CD4-positive, alpha-beta T cell treated with Interleukin-12 subunit alpha and Interleukin-12 subunit beta, for 1 hour (primary cell): ENCODE measurements at places on chromosomes 1 and 21.
A peak's percentile ranks its signal among the peaks of the same experiment; 100 is the strongest.

DNA sequence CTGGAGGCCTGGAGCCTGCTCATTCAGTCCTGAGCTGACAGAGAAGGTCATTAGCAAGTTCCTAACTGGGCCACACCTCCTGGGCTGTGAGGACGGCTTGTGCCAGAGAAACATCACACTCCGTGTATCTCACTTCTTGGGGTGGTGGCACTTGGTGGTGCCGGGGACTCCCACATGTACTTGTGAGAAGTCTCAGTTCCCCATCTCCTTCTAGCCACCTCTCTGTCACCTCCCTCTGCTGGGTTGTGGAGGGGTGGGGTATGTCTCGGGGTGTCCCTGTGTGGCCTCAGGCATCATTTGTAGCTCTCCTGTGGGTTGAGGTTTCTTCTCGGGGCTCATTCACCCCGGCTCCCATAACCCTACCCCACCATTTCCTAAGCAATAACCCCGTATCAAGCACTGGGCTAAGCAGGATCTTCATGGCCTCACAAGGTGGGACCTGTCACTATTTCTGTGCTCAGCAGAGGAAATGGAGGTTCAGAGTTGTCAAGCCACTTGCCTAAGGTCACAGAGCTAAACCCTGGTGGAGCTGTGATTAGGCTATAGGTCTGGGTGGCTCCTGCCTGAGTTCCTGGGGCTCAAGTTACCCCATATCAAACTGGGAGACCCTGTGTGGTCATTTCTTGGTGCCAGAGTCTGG lies 62.5 kb downstream of the UBIAD1 start:
- DNase-seq, result peak; percentile 37

DNA sequence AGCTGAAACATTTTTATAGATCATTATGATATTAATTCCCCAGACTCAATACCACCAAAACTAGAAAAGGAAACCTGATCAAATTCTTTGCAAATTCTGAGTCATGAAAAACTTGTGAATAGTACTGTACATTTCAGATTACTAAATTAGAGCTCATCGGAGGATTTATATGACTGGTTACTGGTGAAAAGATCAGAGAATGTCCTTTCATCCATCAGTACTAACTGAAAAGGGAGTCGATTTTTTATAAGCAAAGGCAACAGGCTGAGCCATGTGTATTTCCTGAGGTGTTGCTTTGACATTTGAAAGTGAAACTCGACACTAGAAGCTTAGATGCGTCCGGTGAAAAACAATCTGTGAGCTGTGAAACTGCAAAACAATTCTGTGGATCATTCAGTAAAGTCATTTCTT lies 155.7 kb downstream of the TNFSF18 start:
- peak; percentile 52 for DNase-seq

GRCh38 chr1:53860967-53861411 lies 22.9 kb upstream of the NDC1 start:
- DNase-seq, result peak; percentile 61

GRCh38 chr21:46038871-46039397 lies 57.4 kb downstream of the COL6A1 start:
- no peak for DNase-seq

- no peak for DNase-seq
These were observed 79.2 kb upstream of the CDC42BPA start for GRCh38 chr1:227397354-227397978.

DNA sequence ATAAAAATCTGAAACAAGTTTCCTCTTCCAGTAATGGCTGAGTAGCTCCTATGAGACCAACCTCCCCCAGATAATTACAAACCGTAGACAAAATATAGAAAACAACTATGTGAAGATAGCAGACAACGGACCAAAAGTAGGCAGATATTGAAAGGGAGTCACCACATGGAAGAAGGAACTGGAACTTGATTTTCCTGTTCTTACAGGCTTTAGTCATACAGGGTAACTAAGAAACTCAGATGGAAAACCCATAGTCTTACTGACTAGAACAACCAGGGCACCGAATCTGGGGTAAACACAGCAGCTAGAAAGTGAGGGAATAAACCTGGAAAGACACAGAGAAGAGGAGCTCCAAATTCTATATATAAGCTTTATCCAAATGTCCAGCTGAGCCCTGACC lies 26.0 kb downstream of the LMX1A start:
- DNase-seq, result no peak

DNA sequence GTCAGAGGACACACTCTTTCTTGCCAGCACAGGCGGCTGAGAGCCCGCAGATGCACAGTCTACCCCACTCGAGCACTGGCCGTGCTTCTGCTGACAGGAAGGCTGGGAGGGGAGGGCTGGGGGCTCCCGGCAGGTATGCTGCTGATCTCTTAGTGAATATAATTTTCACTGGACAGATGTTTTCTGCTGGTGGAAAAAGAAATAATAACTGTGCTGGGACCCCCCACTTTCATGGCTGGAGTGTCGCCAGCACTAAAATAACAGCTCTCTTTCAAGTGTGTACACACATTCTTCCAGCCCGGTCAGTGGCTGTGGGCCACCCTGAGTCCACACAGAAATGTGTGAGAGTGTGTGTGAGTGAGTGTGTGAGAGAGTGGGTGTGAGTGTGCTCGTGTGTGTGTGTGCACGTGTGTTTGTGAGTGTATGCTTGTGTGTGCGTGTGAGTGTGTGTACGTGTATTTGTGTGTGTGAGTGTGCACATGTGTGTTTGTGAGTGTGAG lies 167.7 kb upstream of the USP24 start:
- no peak for DNase-seq

GRCh38 chr1:220747437-220748088 lies 559 bp upstream of the MTARC2 start:
- no peak for DNase-seq

GRCh38 chr1:98700228-98700627 lies 38.7 kb downstream of the SNX7 start:
- no peak for DNase-seq

- no peak for DNase-seq
These were observed 57.7 kb downstream of the PRRX1 start for GRCh38 chr1:170721621-170722020.
